ENCODE measurements at places on chromosomes 16 and 17.

DNA sequence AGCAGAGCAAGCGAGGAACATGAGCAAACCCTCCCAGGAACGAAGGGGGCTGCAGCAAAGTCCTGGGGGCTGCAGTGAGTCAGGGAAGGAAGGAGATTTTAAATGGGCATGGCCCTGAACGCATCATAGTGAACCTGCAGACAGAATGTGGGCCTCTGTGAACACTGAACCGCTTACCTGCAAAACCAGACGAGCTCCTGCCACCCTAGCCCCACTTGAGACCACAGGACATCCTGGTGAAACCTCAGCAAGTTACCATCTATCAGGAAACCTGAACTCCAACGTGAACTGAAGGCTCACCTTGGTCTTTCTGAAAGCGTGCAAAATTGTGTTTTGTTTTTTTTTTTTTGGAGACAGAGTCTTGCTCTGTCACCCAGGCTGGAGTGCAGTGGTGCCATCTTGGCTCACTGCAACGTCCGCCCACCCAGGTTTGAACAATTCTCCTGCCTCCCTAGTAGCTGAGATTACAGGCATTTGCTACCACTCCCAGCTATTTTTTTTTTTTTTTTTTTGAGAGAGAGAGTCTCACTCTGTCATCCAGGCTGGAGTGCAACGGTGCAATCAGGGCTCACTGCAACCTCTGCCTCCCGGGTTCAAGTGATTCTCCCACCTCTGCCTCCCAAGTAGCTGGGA, 30.8 kb downstream of the FANCA start:
- DNase-seq = no peak

GRCh38 chr17:6756425-6757031, 682 bp downstream of the XAF1 start:
- DNase-seq = no peak

DNA sequence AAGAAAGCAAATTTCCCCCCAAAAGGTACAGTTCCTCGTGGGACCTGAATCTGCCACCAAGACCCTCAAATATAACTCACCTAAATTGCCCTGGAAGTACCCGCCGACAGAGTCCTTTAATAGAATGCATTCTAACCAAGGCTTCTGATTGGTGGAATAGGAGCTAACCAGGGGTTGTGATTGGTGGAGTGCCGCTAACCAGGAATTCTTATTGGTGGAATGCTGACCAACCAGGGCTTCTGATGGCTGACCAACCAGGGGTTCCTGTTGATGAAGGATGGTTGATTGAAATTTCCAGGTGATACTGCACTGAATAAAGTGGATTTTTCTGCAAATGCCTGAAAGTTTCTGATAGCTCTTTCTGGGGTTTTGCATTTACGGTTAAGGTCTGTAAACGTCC, 6.5 kb downstream of the TFAP4 start:
- DNase-seq = no peak

GRCh38 chr17:13323990-13324389, 277.7 kb downstream of the HS3ST3A1 start:
- no peak for DNase-seq

- no peak for DNase-seq
Measured at GRCh38 chr16:27764869-27765675, 215.1 kb downstream of the KATNIP start.

DNA sequence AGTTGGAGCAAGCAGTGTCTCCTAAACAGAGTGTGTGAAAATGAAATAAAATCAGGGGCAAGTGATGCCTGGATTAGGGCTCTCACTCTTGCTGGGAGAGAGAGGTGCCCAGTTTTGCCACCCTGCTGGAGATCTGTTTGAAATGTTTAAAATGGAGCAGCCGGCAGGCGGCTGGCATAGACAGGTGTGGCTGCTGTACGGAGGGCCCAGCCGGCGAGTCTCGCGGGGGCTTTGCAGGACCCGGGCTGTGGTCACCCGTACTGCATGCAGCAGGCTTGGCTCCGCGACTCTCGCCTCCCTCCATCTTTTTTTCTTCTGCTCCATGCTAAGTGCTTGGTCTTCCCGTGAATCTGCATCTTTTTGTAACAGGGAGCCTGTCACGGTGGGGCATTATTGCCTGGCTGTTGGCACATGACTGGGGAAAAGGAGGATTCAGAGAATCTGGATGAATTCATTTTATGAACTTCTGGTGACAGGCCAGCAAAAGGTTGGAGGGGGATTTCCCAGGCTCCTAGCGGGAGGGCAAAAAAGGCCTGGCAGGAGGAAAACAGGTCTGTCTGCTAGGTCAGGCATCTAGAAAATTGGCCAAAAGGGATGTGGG, 1.8 kb downstream of the ZNRF1 start:
- DNase-seq = no peak

GRCh38 chr16:16908077-16908476, 529.1 kb downstream of the NPIPA7 start:
- DNase-seq = no peak

- no peak for DNase-seq
Measured at GRCh38 chr17:29143894-29144293, 36.3 kb downstream of the MYO18A start.

DNA sequence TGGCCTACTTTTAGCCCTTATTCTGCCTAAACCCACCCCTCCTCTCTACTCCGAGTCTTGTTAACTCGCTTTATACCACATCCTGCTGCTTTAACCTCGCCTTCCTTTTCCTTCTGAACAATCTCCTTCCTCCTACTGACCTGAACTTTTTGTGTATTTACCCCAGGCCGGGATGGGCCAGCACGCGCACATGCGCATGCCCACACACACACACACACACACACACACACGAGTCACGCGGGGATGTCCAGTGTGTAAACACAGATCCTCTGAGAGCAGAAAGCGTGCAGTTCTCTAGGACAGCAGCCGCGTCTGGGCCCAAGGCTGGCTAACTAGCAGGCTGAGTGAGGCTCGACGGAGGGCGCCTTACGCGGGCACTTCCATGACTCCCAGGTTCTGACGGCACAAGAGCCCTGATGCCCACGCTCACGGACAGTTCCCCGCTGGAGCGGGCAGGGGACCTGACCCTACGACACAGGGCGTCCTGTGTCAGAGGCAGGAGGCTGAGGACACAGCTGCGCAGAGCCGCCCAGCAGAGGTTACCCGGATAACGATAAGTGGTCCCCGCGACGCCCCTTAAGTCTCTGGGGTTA, 610 bp downstream of the PIK3R5 start:
- DNase-seq = no peak

- no peak for DNase-seq
Measured at GRCh38 chr16:60077861-60078260, 1343.7 kb upstream of the GOT2 start.

GRCh38 chr17:57670769-57671569, 74.1 kb downstream of the CCDC182 start:
- DNase-seq = no peak

GRCh38 chr17:53819956-53820355, 2.8 kb upstream of the KIF2B start:
- no peak for DNase-seq

GRCh38 chr17:37844158-37844976, 79.8 kb upstream of the TBC1D3K start:
- peak; percentile 32 for DNase-seq

DNA sequence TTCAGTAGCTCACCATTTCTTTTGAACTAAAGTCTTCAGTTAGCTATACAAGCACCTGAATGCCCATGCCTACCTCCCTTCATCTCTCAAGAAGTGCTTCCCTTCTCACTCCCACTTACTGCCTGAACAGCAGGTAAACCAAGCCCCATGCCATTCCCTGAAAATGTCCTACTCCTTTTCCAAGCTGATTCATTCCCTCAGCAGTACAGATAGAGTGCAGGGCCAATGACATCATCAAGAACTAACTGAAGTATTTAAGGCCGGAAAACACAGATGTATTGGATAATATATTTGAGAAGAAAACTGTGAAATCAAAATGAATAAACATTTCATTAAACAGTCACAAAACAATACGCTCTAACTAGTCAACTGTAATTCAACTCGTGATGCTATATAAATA, 478.8 kb upstream of the CDH11 start:
- DNase-seq = no peak

DNA sequence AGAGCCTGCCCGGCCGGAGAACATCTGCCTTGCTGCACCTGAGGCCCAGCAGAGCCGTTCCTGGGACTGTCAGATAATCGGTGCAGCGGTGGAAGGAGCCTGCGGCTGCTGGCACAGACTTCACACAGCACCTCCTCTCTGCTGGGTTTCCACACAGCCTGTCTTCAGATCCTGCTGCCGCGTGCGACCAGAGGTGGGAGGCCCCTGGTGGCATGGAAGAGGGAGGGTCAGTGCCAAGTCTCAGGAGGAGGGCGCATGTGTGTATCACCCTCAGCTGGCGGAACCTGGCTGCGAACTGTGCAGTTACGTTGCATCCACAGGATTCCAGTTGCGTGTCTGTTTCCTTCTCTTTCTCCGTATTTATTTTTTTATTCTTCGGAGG, 3.3 kb downstream of the CDK5R1 start:
- no peak for DNase-seq

DNA sequence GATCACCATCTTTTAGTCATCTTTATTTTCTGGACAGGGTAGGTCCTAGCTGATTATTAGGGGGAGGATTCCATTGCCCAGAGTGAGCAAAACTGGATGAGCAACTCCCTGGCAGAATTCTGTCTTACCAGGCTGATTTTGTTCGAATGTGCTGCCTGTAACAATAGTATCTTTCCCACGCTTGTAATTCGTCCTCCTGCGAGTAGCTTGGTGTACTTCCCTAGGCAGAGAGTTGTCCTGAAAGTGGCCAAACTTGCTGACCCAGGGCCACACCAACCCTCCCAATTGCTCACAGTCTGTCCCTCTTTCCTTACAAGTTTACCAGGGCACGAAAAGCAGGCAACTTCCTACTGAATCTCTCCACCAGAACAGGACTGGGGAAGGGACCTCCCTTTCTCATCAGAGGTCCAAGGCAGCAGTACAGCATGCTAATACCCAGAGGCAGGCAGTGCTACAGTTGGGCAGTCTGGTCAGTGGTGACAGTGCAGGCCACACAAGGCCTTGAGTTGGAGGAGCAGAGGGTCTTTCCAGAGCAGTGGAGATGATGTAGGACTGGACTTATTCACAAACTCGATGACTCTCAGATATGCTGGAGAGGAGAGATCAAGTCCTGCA, 67.8 kb upstream of the NLK start:
- no peak for DNase-seq

GRCh38 chr17:67481808-67482207, 104.7 kb downstream of the PITPNC1 start:
- no peak for DNase-seq

DNA sequence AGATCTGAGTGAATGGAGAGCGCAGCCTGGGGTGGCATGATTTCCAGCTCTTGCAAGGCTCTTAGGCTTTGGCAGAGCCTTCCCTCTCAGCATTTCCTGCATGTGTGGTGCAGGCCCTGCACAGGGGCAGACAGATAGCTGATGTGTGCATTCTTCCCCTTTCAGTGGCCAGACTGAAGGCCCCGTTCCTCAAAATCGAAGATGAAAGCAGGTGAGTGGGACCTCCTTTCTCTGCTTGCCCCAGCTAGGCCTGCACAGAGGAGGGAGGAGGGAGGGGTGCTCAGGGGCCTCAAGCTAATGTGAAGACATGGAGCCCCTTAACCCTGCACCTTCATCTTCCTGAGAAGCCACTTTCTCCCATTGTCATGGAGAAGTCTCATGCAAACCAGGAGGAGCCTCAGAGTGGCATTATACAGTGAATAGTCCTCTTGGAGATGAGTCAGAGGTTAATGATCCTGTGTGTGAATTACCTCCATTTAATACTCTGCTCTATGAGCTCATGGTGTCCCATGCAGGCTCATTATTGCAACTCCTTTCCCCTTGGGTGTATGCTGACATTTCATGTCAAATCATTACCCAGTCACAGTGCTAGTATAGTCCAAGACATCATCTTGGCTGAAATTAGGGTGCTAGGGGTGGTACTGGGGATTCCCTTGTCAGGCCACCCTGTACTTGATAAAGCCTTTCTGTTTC, 20.4 kb upstream of the ADAM11 start:
- DNase-seq = no peak

DNA sequence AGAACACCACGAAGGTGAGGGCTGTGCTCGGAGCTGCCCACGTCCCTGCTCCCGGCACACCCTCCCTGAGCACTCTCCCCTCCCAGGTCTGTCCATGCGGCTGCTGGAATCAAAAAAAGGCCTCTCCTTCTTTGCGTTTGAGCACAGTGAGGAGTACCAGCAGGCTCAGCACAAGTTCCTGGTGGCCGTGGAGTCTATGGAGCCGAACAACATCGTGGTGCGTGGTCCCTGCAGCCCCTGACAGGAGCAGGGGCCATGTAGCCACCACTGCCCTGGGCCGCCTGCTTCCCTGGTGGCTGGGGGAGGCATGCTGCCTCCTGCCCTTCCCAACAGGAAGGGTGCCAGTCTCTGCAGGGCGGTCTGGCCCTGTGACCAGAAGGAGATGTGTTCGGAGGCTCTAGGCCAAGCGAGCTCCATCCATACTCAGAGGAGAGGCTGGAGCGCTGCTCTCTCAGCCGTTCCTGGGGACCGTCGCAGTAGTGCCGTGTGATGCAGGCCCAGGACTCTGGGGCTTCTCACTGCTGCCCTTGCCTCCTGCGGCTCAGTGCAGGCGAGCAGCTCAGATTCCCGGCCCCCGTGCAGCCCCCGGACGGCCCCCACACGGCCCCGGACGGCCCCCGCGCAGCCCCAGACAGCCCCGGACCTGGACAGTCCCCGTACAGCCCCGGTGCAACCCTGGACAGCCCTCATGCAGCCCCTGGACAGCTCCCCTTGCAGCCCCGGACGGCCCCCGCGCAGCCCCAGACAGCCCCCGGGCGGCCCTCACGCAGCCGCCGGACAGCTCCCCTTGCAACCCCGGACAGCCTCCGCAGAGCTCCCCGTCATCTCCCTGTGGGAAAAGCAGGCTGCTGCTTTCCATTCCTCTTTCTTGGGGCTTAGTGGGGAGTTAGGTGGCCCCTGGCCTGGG, 20.5 kb downstream of the TCF25 start:
- no peak for DNase-seq

- no peak for DNase-seq
Measured at GRCh38 chr17:27531469-27531961, 75.3 kb downstream of the KSR1 start.

DNA sequence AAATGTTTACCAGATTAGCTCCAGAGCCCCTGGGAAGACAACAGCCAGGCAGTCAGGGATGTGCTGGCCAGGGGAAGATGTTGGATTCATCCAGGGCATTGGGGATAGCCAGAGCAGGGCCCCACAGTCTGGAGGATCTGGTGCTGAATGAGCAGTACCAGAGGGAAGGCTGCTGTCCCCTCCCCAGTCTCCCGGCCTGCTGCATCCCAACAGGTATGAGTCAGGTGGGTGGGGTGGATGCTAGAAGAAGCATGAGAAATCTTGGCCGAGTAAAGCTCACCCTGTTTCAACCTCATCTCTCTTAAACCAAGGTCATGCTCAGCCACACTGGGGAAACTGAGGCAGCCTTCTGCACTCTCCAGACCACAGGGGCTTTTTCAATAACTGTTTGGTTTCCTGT, 71.9 kb upstream of the SEC14L1 start:
- no peak for DNase-seq

GRCh38 chr16:3971261-3971660, 90.7 kb upstream of the CREBBP start:
- DNase-seq = no peak

DNA sequence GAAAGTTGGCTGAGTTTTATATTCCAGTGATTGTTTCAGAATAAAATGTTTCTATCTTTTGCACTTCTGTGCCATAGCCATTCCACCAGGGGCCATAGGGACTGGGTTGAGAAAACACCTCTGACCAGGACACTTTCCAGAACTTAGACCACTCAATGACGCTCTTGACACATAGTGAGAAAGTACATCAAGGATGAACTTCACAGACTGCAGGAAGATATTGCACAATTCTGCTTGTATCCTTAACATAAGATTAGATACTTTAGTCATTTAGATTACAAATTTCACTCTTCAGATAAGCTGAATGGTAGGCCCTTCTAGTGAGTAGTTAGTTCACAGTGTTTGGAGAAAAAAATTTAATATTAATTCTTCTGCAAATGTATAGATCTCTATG, 13.0 kb upstream of the MPHOSPH6 start:
- no peak for DNase-seq

Data from stimulated activated CD8-positive, alpha-beta memory T cell treated with anti-CD3 and anti-CD28 coated beads, Interleukin-15, amount 100 ng/mL, for 48 hours (primary cell).